M059J (cell line): ENCODE measurements at places on chromosomes 12 and 14. TPM values are rescaled to one million over a fixed set of nuclear protein-coding genes. Genes with fewer than 3 reads are reported as not detected.

Gene PTCSC3
- not detected in 2 replicates for total RNA-seq

- DNase-seq, result peak; percentile 67
These were observed 757.7 kb upstream of the TMEM132C start for GRCh38 chr12:127509066-127509778.

Gene TCP11L2
- 15.8 and 30.1 TPM in 2 replicates for total RNA-seq

Gene SRGAP1
- total RNA-seq, result 3.0 and 4.5 TPM in 2 replicates

- DNase-seq, result no peak
These were observed 55.6 kb downstream of the TSPAN9 start for GRCh38 chr12:3132636-3133404.

GRCh38 chr12:19234171-19234704 lies 104.7 kb downstream of the PLEKHA5 start:
- DNase-seq, result peak; percentile 77

GRCh38 chr14:86774916-86775315 lies 1218.1 kb downstream of the GALC start:
- DNase-seq, result no peak

Gene MAP1LC3B2
- 0.67 TPM in 1 of 2 replicates, not detected in the other for total RNA-seq

GRCh38 chr12:80721326-80721725 lies 4.6 kb downstream of the MYF5 start:
- no peak for DNase-seq

DNA sequence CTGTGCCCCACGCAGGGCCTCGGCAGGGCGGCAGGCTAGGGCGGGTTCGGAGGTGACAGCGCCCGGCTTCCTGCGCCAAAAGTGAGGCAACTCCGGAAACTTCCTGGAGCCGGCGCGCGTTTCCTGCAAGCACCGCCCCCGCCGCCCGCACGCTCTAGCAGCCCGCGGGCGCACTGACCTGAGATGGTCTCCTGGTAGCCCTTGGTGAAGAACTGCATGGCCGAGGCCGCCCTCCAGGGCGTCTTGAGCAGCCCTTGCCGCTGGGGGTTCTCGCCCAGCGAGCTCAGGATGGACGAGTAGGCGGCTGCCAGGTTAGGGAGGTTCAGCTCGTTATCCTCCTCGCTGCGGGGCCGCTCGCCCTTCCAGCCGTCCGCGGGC lies 494 bp downstream of the GCH1 start:
- peak; percentile 69 for DNase-seq

GRCh38 chr12:114668151-114668885 lies 15.7 kb downstream of the TBX3 start:
- DNase-seq, result peak; percentile 96

DNA sequence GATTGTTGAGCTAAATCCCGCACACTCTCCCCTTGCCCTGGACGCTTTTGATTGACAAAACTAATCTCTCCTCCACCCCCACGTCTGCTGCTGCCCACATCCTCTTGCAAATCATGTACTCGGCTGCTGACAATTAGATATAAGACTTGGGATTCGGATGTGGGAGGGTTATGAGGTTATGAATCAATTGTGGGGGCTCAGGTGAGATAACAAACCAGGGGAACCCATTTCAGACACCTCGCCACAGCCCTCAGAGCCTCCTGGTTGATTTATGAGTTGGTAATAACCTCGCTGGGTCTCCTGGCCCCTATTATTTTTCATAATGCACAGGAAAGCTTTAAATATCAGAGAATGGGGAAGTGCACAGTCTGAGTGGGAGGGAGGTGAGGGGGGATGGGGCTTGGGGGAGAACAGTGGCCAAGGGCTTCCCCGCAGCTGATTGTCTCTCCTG lies 449.9 kb downstream of the DPF3 start:
- DNase-seq, result no peak

DNA sequence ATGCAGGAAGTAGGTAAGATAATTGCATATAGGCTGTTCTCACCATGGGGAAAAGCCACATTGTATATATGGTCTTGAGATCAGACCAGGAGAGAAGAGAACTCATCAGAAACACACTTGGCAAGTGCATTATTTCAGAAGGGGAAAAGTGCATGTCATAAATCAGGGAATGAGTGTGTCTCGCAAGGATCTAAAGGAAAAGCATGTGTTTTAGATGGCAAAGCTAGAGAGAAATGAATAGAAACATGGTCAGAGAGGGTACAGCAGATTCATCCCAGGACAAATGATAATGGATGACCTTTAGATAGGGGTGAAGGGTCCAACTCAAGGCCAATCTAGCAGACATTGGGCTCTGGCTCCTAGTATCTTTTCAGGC lies 230.2 kb upstream of the NAV3 start:
- DNase-seq, result no peak

Gene TAS2R20
- 0.07 TPM in 1 of 2 replicates, not detected in the other for total RNA-seq

Gene GLT8D2
- 6.0 and 10.7 TPM in 2 replicates for total RNA-seq

GRCh38 chr14:64952598-64953309 lies 10.2 kb upstream of the GPX2 start:
- no peak for DNase-seq

Gene P2RX2
- total RNA-seq, result not detected in 2 replicates

- no peak for DNase-seq
These were observed 37.5 kb downstream of the FZD10 start for GRCh38 chr12:130199581-130200390.

GRCh38 chr12:52984136-52984535 lies 22.1 kb upstream of the EIF4B start:
- no peak for DNase-seq

DNA sequence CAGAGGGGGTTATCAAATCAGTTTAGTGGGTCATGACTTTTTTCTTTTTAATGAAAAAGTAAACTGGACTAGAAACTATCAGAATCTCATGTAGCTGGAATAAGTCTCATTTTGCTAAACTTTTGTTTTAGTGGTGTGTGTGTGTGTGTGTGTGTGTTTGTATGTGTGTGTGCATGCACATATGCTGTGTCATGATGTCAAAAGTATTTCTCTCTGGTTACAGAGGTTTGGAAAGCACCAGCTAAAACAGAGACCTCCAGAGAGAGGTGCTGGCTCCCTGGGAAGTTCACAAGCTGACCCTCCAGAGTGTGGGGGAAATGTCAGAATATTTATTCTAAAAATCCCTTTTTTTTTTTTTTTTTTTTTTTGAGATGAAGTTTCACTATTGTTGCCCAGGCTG lies 114.7 kb downstream of the LGMN start:
- DNase-seq, result no peak

GRCh38 chr12:12267742-12268200 lies 927 bp upstream of the LRP6 start:
- DNase-seq, result no peak

- DNase-seq, result no peak
These were observed 35.5 kb downstream of the PUS7L start for GRCh38 chr12:43723134-43723533.

GRCh38 chr14:104442631-104443390 lies 136.8 kb upstream of the C14orf180 start:
- DNase-seq, result no peak

Gene KLRK1
- total RNA-seq, result not detected in 2 replicates

DNA sequence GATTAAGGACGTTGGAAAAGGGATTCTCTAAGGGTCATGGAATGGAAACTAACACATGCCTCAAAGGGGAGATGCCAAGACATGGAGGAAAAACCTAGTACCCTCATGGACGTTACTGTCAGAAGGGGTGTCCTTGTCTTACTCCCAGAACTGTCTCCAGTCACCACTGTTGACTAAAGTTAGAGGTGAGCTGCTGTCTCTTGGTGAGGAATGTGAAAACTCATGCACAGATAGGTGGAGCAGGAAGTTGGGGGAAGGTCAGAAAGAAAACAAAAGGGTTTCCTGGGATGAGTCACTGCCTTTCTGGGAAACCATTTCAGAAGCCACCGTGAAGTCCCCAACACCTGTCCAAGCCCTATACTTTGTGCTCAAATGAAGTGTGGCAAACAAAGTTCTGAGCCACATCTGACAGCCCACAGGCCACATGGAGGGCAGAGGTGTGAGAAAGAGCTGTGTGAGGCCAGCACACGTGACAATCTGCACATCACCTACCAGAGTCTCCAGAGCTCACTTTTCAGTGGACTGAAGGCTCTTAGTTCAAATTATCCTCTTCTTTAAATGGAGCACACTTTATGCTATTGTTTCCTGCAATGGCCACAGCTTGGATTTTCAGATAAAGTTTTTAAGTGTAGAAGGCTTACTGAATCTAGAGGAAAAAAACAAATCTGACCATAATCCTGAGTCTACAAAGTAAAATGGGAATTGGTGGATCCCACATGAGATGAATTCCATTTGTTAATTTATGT lies 92.9 kb upstream of the EGLN3 start:
- peak; percentile 87 for DNase-seq

DNA sequence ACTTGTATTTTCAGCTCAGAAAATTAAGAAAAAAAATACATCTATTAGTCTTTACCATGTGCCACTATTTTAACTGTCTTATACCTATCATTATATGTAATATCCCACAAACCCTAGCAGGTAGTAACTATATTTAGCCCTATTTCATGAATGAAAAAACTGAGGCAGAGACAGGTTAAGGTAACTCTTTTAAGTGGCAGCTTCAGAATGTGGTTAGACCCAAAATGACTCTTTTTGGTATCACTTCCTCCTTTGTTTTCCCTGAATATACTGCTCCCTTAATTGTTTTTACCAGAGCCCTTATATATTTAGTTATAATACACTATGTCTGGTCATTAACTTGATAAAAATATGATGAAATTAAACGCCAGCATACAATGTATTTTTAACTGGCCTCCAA lies 235.6 kb upstream of the RPL10L start:
- DNase-seq, result no peak
